CD4-positive, alpha-beta T cell treated with Interleukin-17A for 1 hour (primary cell): ENCODE measurements at places on chromosomes 1 and 21.
A peak's percentile ranks its signal among the peaks of the same experiment; 100 is the strongest.

GRCh38 chr1:243343970-243344937 lies 88.4 kb downstream of the SDCCAG8 start:
- peak; percentile 64 for DNase-seq

- DNase-seq: peak; percentile 89
Measured at GRCh38 chr1:160607011-160607671, 27.8 kb upstream of the CD84 start.

- no peak for DNase-seq
Measured at GRCh38 chr1:113768916-113769600, 9.8 kb upstream of the PHTF1 start.

DNA sequence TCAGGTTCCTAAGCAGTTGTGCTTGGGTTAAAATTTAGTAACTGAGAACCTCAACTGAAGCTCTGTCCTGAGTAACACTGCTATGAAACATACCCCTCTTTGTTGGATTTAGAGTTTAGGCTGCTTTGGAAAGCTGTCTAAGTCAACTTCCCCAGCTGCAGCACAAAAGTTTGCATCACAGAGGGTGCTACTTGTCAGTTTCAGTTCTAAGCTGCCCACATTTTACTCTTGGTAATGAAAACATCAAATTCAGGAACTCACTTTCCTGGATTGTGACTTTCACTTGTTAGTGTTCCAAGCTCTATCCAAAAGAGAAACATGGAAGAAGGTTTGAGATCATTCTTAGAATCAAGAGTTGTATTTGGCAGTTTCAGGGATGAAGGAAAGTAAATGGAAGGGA lies 191.7 kb upstream of the NFIA start:
- DNase-seq: no peak

DNA sequence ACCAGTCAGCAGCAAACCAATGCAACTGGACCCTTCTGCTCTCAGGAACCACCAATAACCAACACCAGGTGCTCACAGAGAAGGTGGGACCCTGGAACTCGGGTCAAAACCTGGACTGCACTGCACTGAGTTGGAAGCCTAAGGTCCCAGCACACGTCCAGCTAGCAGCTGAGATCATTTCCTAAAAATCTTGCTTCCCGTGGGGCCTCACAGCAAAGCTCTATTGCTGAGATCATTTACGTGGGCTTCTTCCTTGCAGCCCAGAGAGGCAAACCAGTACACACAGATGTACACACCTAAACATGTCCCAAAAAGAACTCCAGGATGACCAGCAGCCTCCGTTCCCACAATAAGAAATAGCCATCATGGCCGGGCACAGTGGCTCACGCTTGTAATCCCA lies 22.8 kb upstream of the STMN1 start:
- no peak for DNase-seq

DNA sequence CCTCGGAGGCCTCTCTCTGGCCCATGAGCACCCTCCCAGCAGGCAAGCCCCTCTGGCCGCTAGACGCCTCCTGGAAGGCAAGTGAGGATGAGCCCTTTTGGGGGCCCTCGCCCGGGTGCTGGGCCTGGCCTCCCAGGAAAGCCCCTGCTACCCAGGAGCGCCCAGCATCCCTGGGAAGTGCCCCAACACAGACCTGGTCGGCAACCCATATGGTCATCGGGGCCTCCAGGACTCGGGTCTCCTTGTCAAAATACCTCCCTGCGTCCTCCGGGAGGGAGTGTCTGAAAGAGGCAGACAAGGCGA lies 21.0 kb upstream of the TMEM52 start:
- DNase-seq: no peak

DNA sequence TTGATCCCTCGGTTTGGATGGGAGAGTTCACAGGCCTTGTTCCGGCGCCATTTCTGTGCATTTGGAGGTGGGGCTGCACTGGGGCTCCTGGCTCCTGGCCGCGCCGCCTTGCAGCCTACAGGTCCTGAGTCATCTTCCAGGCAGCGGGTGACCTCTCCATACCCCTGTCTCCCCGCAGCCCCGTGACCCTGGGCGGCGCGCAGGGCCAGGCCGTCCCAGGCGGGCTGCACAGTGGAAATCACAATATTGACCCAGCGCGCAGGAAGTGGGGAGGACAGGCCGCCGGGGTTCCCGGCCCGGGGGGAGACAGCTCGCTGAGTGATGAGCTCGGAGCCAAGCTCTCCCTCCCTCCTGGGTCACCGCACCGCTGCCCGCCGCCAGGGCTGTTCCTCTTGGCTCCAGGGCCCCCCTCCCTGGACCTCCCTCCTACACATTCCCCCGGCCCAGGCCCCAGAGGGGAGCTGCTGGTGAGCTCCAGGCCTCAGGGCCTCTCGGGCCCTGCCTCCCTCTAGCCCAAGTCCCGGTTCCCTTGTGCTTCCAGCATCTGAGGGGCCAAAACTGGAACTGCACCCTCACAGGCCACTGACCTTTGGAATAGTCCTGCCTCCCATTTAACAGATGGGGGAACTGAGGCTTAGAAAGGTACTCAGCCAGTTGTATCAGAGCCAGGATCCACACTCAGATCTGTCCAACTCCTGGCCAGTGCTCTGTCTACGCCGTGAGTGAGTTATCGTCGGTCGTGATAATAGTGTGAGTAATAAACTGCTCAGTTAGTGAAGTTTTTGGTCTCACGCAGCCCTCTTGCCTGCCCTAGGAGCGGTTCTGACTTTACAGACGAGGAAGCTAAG lies 142.9 kb upstream of the WNT4 start:
- no peak for DNase-seq

GRCh38 chr1:201686714-201687455 lies 142.1 kb upstream of the IPO9 start:
- no peak for DNase-seq

- DNase-seq: no peak
Measured at GRCh38 chr1:21365036-21365435, 74.8 kb upstream of the ECE1 start.

GRCh38 chr1:221449801-221450470 lies 292.0 kb downstream of the DUSP10 start:
- no peak for DNase-seq

- DNase-seq: no peak
Measured at GRCh38 chr1:32917521-32917920, 16.3 kb upstream of the TMEM54 start.

GRCh38 chr1:32104127-32104526 lies 3.7 kb upstream of the KPNA6 start:
- no peak for DNase-seq

GRCh38 chr1:212958175-212958574 lies 7.8 kb downstream of the VASH2 start:
- DNase-seq: no peak

DNA sequence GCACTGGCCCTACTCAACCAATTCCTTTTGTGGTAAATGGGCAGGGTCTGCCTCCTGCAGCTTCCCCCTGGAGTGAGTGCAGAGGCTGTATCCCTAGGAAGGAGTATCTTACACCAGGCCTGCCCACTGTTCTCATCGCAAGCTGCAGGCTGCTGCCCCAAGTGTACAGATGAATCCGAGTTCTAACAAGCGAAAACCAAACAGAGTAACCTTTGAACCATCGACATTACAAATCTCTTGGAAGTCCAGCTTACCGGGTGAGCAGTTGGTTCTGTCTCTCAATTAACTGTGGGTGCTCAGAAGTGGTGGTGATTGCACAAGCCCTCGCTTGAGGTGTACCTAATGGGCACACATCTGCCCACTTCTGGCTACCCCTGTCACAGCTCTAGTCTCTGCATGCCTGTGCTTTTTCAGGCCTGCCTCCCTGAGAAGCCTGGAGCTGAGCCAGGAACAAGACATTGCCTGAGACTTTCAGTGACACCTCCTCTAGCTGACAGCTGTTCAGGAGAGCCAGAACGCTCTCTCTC lies 22.7 kb downstream of the INAVA start:
- DNase-seq: no peak

DNA sequence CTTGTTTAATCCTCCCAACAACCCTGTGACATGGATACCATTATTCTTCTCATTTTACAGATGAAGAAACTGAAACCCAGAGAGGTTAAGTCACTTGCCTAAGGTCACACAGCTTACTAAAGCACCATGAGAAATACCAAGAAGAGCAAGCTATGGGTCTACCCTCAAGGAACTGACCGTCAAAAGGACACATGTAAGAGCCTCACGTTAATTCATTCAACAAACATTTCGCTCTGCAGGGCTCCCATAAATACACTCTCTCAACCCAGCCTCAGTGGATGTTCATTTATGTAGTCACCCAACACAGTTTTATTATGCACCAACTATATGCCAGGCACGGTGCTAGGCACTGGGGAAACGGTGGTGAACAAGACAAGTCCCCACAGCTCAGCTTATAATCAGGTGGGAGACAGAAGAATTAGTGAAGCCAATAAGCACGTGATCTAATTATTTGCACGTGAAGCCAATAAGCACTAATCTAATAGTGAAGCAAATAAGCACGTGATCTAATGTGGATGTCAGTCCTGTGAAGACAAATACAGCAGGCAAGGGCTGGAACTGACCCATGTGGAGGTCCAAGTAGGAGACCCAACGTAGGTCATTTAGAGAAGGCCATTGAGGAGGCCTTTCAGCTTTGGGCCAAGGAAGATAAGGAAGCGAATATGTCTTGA lies 52.1 kb upstream of the ZBTB40 start:
- DNase-seq: no peak

GRCh38 chr1:2335721-2336455 lies 55.5 kb downstream of the MORN1 start:
- no peak for DNase-seq

GRCh38 chr1:219885680-219886079 lies 42.7 kb downstream of the SLC30A10 start:
- DNase-seq: no peak

- DNase-seq: peak; percentile 72
Measured at GRCh38 chr1:110671361-110671760, 3.4 kb downstream of the KCNA3 start.

GRCh38 chr1:64834734-64835133 lies 89.9 kb downstream of the RAVER2 start:
- no peak for DNase-seq

GRCh38 chr1:196160066-196160795 lies 448.0 kb downstream of the KCNT2 start:
- DNase-seq: no peak

DNA sequence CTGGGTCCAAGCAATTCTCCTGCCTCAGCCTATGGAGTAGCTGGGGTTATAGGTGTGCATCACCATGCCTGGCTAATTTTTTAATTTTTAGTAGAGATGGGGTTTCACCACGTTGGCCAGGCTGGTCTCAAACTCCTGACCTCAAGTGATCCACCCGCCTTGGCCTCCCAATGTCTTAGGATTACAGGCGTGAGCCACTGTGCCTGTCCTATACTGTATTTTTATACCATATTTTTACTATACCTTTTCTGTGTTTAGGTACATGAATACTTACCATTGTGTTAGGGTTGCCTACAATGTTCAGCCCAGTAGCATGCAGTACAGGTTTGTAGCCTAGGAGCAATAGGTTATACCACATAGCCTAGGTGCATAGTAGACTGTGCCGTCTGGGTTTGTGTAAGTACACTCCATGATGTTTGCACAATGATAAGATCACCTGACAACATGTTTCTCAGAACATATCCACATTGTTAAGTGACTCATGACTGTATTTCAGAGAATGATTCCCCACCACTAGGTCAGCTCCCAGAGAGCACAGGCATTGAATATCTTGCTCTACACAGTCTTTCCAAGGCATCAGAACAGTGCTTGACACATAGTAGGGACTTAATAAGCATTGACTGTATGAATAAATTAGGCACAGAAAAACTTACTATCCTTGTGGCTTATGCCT lies 6.0 kb upstream of the CITED4 start:
- DNase-seq: no peak

DNA sequence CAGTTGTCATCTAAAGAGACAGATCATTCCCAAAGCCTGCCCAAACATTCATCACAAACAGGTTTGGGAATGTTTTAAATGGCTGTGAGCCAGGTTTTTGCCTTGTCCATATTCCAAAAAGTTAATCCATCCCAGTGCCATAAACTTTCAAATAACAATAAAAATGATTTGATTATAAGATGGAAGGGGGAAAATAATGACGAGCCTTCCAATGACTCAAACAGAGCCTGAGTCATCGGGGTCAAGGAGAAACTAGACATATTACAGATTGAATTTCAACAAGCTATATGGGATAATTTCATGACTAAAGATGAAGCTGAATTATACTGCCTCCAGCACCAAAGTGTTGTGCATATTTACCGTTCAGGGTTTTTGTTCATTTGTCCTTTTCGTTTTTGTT lies 195.8 kb upstream of the PKN2 start:
- no peak for DNase-seq

DNA sequence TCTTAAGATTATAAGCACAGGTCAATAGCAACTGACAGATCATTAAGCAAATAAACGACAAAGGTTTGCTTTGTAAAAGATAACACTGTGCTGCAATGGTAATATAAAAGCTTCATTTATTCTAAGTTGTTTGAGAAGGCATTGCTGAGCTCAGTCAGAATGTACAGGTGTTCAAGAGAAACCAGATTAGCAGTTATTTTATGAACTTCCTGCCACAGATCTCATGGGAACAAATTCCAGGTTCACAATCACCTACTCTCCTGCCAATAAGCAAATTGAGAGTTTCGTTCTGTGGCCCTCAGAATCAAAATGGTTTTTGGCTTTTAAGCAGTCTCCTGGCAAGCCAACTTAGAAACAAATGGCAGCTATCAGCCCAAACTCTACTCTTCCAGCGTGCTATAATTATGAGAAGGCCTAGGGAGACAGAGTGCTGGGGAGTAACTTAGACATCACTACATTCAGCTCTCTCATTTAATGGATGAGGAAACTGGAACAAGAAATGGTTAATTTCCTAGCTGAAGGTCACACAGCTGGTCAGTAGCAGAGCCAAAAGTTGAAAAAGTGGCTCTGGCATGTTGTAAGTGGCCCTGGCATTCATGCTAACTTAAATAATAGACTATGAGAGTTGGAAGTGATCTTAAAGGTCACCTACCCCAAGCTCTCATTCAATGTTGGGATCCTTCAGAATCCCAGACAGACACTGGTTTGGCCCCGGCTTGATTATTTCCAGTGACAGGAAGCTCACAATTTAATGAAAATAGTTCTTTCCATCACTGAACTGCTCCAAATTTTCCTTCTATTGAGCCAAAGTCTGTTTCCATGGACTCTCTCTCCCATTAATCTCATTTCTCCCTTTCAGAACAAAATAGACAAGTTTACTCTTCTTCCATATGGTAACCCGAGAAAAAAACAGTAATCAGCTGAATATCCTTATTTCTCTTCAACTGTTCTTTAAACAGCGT lies 82.6 kb upstream of the EDEM3 start:
- DNase-seq: no peak

DNA sequence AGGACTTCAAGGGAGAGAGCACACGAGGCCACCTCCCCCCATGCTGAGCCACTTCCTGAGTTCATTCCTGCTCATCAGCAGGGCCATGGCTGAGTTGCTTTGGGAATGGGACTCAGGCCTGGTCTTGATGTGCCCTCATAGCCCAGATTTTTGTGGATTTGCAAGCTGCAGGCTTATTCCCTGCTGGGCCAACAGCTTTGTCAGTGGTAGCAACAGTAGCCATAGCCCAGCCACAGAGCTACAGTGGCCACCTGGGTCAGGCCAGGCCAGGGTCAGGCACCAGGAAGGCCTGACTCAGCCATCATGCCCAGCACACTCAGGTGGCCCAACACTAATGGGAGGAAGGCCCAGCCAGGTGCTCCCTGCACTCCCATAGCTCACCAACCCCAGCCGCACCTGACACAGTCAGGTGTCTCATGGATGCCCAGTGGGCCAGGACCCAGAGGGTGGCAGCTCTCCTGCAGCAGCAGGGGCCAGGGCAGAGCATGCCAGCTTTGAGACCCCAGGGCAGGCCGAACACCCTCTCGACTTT lies 33.5 kb downstream of the EPHA2 start:
- DNase-seq: no peak
